8988T (cell line): ENCODE measurements at places on chromosomes 1 and 21.

- no peak for DNase-seq
Observed at GRCh38 chr1:159188375-159188788, 16.3 kb upstream of the ACKR1 start.

- no peak for DNase-seq
Observed at GRCh38 chr1:236336084-236336483, 54.3 kb upstream of the ERO1B start.

- no peak for DNase-seq
Observed at GRCh38 chr1:67759692-67760029, 73.6 kb downstream of the GNG12 start.

DNA sequence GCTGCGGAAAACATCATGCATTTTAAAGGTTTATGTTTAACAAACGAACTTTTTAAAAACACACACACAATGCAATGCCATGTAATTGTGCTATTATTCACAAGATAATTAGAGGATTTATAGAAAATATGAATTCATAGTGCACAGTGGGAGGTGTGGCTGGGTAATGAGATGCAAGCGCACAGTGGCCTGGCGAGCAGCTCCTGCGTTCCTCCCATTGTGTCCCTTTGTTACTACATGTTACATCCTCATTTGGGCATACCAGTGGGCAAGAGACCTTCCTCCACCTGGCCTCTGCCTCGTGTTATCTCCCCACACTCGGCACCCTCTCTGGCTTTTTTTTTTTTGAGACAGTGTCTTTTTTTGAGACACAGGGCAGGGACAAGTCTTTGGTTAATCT lies 30.0 kb upstream of the TENT5B start:
- no peak for DNase-seq

- DNase-seq, result no peak
Observed at GRCh38 chr1:149884433-149885338, 14.7 kb upstream of the BOLA1 start.

- no peak for DNase-seq
Observed at GRCh38 chr1:74463333-74463988, 49.0 kb downstream of the LRRC53 start.

DNA sequence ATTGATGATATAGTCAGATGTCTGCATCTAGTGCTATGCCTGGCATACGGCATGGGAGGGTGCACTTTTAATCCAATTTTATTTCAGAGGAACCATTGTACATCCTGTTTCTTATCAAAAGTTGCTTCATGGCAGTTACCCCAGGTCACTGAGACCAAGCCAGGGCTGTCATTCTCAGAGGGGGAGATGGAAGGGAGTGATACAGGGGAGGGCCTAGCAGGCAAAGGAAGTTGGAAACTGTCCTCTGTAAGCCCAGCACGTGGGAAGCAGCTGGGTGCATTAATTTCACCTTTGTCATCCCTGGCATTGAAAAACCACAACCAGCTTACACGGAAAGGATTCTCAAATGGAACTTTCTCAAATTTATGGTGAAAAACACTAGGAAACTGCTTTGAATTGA lies 458.7 kb upstream of the ADAMTS5 start:
- DNase-seq, result no peak

GRCh38 chr1:109989506-109990301 lies 5.1 kb downstream of the AHCYL1 start:
- DNase-seq, result no peak

- peak; percentile 64 for DNase-seq
Observed at GRCh38 chr1:36350659-36351226, 27.3 kb upstream of the EVA1B start.

- no peak for DNase-seq
Observed at GRCh38 chr1:25064465-25065240, 134.6 kb upstream of the RUNX3 start.

- no peak for DNase-seq
Observed at GRCh38 chr1:40379785-40380452, 6.4 kb downstream of the SMAP2 start.

- peak; percentile 46 for DNase-seq
Observed at GRCh38 chr1:204791453-204792353, 79.0 kb upstream of the NFASC start.

GRCh38 chr1:201736707-201737320 lies 92.1 kb upstream of the IPO9 start:
- no peak for DNase-seq

DNA sequence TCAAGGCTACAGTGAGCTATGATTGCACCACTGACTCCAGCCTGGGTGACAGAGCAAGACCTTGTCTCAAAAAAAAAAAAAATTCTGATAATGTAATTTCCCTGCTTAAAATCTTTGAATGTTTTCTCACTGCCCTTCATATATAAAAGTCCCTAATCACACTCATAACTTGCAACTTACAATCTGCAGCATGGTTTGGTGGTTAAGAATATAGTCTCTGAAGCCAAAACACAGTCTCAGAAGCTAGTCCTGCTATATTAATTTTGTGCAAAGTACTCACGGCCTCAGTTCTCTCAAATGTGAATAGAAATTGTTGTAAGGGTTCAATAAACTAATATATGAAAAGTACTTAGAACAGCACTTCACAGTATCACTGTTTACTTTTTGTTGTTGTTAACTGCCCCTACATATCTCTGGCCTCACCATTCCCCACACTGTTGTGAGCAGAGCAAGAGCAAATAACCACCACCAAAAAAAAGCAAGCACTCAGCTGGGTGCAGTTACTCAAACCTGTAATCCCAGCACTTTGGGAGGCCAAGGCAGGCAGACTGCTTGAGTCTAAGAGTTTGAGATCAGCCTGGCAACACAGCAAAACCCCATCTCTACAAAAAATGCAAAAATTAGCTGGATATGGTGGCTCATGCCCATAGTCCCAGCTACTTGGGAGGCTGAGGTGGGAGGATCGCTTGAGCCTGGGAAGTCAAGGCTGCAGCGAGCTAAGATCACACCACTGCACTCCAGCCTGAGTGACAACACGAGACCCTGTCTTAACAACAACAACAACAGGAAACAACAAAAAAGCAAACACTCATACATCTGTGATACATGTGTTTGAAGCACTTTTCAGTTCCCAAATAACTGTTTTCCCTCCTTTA lies 22.4 kb downstream of the ASH1L start:
- DNase-seq, result no peak

- no peak for DNase-seq
Observed at GRCh38 chr1:78894811-78895210, 111.7 kb downstream of the ADGRL4 start.

DNA sequence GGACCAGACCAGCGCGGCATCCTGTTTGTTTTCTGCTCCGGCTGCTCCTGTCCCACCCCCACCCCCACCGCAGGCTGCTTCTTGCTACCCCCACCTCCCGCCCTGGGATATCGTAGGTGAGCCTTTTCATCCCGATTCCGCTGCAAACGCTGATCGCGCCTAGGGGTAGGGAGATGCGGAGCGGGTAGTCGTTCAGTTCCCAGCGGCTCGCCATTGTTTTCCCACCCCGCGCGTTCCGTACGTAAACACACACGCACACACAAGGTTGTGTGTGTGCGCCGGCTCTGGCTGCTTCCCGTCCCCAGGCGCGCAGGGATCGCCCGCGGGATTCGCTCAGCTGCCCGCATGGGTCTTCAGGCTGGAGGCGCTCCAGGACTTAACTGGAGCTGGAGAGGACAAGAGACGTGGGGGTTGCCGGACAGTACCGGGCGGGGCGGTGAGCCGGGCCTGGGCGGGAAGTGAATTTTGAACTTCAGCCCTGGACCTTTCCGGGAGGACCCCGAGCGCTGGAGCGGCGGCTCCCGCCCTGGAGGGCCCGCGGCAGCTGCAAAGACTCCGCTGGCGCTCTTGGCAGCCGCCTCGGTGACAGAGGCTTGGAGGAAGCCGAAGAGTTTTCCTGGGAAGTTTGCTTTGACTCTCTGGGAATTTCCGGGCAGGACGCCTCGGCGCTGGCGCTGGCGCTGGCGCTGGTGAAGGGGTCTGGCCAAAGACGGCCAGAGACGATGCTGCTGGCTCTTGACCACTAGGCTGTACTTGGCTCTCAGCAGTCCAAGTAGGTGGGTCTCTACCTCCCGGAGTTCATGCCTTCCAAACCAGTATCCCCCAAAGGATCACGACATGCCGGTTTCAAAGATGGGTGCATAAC lies 1.6 kb downstream of the SOX13 start:
- peak; percentile 63 for DNase-seq

- no peak for DNase-seq
Observed at GRCh38 chr1:33918368-33918767, 54.5 kb downstream of the HMGB4 start.

- no peak for DNase-seq
Observed at GRCh38 chr1:33289858-33290154, 31.1 kb downstream of the A3GALT2 start.

- no peak for DNase-seq
Observed at GRCh38 chr1:183946320-183946613, 91.3 kb downstream of the COLGALT2 start.

DNA sequence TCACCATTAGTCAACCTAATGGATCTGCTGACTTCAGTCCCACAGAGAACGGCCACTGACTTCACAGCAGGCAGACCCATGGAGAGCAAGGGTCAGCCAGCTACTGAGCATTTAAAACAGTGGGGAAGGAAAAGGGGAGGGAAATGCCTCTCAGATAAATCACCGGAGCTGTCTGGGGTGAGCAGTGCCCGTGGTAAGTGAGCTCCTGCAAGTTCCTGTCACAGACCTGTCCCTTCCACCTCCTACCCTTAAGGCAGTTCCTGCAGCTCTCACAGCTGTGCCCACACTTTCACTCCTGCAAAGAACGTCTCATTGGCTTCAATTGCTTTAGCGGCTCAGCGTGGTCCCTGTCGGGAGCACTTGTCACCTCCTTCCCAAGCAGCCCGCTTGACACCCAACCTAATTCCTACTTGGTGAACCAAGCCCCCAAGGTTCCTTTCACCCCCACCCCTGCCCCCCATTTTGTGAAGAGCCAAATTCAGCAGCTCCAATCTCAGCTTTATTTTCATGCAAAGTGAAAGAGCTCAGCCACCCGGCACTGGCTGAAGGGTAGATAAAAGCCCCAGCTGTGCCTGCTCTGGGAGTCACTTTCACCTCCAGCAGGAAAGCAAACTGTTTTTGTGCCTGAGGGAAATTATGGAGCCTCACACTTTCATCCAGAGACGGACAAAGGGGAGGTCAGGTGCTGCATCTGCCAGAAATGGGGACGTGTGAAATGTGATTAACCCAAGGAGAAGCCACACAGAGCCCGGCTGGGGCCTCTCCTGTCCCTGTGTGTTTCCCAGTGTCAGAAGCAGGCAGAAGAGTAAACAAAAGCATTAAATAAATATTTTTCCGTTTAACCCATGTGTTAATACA lies 306.2 kb downstream of the TTLL7 start:
- DNase-seq, result no peak

GRCh38 chr21:46423546-46424038 lies 35.1 kb upstream of the DIP2A start:
- DNase-seq, result no peak

DNA sequence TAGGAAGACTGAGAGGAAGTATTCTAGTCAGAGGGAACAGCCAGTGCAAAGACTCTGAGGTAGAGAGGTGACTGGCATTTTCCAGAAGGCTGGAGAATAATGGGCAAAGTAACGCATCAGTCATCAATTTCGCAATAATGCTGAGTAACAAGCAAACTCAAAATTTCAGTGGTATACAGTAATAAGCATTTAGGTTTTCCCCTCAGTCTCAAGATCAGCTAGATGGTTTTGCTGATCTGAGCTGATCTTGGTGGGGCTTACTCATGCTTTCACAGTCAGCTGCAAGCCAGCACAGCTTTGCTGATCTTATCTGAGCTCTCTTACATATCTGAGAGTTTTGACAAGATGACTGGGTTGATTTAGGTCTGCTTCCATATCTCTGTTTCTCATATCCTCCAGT lies 108.7 kb downstream of the TSEN15 start:
- DNase-seq, result no peak

- no peak for DNase-seq
Observed at GRCh38 chr1:28296401-28297261, 32.2 kb upstream of the MED18 start.

DNA sequence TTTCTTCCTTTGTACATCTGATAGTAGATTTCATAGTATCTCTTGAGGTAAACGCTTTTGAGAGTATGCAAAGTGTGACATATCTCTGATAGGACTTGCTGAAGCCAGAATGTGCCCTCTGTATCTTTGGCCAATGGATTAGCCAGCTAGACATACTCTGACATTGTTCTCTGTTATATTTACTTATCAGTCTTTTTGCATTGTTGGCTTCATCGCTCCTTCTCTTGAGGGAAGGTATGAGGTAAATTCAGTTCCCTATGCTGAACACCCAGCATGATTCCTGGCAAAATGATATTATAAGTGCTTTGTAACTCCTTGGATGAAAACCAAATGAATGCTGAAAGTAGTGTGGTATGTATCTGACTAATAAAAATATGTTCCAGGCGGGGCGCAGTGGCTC lies 163.2 kb upstream of the CACYBP start:
- DNase-seq, result no peak

GRCh38 chr1:33300673-33301072 lies 20.2 kb downstream of the A3GALT2 start:
- no peak for DNase-seq

DNA sequence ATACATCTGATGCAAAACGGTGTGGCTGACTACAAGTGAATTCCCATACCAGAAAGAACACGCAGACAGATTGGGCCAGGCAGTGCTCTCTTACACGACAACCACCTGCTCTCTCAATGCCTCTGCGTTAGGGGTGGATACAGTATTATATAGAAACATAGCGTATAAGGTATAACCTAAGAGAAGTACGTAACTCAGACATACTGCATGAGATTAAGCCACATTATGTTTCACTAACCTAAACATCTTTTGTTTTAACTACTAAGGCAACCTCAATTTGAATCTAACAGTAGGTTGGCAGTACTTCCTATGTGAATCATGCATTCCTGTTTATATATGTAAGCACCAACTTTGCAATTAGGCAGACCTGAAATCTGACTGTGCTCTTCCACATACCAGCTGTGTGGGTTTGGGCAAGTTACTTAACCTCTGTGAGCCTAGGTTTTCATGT lies 58.1 kb upstream of the COA6 start:
- DNase-seq, result no peak

DNA sequence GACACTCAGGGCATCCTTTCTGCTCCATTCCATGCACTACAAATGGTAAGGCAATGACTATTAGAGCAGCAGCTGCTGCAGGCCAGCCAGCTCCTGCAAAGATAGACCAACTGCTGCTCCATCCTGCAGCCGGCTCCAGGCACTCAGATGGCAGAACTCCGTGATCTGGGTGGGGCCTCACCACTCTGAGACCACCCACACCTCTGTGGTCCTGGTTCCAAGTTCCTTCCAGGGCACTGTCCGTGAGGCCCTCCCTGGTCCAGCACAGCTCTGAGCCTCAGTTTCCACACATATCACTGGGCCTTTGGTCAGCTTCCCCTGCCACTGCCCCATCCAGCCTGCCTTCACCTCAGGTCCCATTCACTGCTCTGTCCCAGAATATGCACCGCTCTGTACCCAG lies 114.7 kb downstream of the DMRTB1 start:
- DNase-seq, result no peak

- peak; percentile 57 for DNase-seq
Observed at GRCh38 chr1:227318853-227319607, 738 bp upstream of the CDC42BPA start.
